ENCODE measurements at places on chromosomes 3 and 15.

GRCh38 chr15:45126535-45127158, 3.0 kb downstream of the DUOXA1 start:
- no peak for DNase-seq

- DNase-seq: no peak
Measured at GRCh38 chr3:73432023-73432705, 192.6 kb downstream of the PDZRN3 start.

DNA sequence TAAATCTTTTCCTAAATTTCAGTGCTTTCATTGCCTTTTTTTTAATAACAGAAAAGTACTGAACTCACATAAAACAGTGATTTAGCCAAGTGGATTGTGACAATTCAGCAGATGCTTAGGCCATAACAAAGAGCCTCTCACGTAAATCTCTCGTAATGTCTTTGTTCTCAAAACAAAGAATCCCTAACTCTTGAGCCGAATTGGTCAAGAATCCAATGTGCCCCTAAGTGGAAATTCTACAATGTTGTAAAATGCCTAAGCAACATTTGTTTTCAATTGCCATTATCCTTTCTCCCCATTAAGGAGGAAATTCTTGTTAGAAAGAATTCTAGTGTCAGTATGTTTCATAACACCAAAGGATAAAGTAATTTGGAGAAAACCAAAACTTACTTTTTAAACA, 235.7 kb upstream of the THBS1 start:
- no peak for DNase-seq

DNA sequence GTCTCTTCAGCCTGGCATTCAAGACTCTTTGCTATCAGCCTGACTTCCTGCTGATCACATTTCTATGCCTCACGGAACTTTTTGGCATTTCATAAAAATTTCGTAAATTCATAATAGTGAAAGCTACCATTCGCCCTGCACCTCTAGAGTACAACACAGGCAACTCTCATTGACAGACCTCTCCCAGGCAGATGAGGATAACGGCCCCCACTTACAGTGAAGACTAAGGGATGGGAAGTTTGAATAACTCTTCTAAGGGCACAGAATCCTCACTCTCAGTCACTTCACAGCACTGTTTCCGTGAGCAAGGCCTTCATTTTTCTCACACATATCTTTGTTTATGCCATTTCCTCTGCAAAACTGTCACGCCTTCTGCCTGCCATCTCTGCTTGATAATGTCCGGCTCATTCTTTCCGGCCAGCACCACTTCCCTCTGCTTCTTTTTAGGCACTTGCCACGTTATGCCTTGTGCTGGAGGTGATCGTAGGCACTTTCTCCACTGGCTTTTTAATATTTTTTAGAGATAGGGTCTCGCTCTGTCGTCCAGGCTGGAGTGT, 224.1 kb upstream of the HES1 start:
- no peak for DNase-seq

DNA sequence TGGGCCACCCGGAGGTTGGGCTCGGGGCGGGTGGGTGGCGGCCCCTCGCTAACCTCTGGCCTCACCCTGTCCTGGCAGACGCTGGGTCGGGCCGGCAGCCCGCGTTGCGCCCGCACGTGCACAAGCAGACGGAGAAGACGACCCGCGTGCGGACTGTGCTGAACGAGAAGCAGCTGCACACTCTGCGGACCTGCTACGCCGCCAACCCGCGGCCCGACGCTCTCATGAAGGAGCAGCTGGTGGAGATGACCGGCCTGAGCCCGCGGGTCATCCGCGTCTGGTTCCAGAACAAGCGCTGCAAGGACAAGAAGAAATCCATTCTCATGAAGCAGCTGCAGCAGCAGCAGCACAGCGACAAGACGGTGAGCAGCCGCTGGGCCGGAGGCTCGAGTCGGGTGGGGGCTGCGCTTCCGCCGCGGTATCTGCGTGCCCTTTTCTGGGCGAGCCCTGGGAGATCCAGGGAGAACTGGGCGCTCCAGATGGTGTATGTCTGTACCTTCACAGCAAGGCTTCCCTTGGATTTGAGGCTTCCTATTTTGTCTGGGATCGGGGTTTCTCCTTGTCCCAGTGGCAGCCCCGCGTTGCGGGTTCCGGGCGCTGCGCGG, 3.7 kb downstream of the ISL2 start:
- no peak for DNase-seq

DNA sequence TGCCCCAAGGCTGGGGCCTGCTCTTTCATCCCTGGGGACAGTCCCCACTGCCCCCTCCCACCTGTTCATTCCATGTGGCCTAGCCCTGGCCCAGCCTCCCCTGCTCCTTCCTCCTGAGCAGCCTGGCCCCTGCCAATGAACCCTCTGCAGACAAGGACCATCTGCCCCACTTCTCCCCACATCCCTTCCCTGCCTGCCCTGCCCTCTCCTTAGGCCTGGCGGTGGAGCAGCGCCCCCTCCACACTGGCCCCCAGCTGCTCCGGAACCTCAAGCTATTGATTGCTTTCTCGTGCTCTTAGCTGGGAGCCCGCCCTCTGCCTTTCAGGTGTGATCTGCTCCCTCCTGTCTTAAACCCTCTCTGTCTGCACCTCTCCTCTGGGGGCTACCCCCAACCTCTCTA, 8.0 kb downstream of the PLXNA1 start:
- no peak for DNase-seq

Measured in stimulated activated CD4-positive, alpha-beta T cell treated with anti-CD3 and anti-CD28 coated beads, Interleukin-1b, Interleukin-23, amount 100 ng/mL, for 1 hour (primary cell).